ENCODE measurements at places on chromosomes 6 and 20.
A peak's percentile ranks its signal among the peaks of the same experiment; 100 is the strongest.

- peak; percentile 54 for DNase-seq
Measured at GRCh38 chr20:14928083-14928482, 590.7 kb upstream of the FLRT3 start.

DNA sequence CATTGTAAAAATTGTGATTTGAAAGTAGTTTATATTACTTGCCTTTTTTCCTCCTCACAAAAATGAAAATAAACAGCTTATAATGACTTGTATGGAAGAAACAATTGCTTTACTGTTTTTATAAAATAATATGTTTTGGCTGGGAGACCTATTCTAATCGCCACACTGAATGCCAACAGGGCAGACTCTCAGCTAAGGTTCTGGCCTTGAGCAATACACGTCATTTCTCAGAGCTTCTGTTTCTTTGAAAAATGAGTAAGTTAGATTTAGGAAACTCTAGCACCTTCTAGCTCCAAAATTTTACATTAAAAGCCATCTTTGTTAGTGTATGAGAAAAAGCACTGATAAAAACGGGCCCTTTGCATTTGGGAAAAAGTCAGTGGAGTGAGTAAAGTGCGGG is 166.6 kb downstream of the ARID1B start:
- no peak for DNase-seq

GRCh38 chr6:36329798-36330291 is 6.8 kb downstream of the BNIP5 start:
- no peak for DNase-seq

DNA sequence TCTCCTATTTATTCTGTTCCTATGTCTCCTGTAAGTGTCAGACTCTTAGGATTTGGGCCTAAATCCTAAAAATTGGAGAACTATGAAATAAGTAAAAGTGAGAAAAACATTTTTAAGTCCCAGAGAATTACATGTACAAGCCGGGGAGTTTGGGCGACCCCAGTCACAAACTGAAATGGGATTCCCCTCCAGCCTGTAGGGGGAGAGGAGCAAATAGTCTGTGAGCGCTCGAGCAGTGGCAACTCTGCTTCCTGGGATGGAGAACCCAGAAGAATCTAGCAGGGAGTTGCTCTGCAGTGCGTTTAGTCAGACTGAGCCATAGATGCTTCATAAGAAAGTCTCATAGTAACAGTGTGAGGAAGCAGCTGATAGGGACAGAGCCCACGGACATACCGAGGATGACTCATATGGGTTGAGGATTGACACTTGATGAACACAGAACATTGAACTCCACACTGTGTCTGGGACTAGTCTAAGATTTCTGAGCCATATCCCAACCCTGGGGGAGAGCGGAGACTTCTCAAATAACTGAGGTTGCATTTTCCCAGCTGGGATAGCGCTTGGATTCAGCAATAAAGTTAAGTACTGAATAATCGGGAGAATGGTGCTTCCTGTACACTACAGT is 437.2 kb downstream of the BCKDHB start:
- DNase-seq = peak; percentile 91

GRCh38 chr6:69881322-69882151 is 15.2 kb downstream of the COL19A1 start:
- no peak for DNase-seq

- no peak for DNase-seq
Measured at GRCh38 chr6:130309028-130309427, 56.8 kb upstream of the TMEM200A start.

DNA sequence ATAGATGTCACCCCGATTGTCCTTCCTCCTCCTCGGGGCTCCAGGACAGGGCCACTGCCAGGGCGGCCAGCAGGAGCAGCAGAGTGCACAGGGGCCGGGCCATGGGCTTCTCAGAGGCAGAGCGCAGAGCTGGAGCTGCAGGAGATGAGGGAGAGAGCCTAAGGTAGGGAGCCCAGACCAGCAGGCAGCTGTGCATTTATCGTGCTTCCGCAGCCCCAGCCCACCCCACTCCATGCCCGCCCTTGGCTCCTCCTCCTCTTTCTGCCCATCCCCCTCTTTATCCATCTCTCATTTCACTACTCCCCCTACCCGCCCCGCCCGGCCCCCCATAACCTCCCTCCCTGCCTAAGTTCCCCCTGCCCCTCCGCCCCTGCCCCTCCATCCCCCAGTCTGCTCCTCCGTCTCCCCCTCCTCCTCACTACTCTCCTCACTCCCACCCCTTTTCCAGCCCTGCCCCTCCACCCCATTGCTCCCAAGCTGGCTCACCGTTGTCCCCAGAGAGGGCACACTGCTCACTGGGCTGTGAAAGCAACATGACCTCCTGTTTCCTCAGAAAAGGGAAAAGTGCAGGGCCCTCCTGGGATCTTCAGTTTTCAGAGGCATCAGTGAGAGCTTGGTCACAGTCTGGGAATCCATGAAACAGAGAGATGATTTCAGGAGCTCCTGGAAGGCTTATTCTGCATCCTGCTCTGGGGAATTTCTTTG is 25.5 kb upstream of the CST1 start:
- DNase-seq = no peak

DNA sequence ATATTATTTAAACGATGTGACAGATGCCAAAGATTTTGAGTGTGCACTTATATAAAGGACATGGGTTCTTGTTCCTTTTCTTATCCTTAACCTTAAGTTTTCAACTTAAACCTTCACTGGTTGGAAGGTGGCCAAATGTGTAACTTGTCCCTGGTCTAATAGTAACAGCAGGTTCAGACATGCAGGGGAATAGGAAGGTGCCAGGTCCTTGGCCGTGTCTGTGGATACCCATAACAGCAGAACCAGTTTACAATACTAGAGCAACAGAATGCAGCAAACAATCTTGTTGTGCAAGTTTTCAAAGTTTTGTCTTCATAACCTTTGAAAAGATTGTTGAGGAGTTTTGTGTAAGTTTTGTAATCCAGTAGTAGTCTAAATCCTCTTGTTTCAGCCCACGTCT is 4.4 kb downstream of the MYB start:
- DNase-seq = no peak

DNA sequence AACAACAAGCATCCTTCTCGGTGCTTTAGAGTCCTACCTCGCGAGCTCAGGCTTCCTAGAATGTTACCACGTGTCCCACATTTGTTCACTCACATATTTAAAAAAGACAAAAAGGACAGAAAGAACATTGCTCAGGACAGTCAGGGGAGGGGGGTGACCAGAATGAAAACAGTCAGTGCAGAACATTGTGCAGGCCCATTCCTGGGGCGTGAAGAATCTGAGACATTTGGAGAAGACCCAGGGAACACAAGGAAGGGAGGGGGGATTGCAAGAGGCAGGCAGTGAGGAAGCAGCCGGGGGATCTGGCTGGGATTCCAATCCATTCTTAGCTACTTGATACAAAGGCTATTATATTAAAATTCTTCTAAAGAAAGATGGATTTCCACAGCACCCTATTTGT is 270.4 kb upstream of the CITED2 start:
- DNase-seq = peak; percentile 78

DNA sequence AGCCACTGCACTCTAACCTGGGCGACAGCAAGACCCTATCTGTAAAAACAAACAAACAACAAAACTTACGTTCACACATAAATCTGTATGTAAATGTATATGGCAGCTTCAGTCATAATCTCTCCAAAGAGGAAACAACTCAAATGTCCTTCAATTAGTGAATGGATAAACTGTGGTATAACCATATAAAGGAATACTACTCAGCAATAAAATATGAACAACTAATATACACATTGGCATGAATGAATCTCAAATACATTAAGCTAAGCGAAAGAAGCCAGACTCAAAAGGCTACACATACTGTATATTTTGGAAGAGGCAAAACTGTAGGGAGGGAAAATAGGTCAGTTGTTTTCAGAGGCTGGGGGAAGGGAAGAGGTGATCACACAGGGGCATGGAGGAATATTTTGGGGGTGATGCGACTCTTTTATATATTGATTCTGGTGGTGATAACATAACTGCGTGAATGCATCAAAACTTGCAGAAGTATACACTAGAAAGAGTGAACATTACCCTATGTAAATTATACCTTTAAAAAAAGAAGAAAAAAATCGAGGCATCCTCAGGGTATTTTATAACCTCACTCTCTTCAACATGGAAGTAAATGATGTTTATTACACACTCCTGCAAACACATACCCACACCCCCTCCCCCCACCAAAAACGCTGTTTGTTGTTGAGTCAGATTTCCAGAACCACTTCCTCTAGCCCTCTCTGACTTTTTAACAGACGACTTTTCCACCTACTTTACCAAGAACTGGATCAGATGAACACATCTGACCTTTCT is 115.2 kb upstream of the RNF24 start:
- DNase-seq = peak; percentile 83

DNA sequence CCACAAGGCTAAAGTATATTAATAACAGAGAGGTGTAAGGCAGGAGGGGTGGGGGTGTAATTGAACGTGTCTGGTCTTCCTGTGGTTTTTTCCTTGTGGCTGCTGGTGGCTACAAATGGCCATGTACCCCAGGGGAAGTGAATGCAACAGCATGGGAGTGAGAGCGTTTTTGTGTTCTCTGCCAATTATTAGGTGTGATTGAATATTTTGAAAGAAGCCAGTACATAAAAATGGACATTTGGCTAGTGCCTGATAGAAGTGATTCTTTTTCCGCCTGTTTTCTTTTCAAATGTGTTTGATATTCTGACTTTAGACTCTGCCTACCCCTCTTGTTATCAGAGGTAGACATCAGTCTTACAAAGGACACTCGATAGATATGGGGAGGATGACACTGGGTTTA is 141.3 kb downstream of the PRL start:
- no peak for DNase-seq

- DNase-seq = peak; percentile 34
Measured at GRCh38 chr20:45300961-45301360, 5.7 kb upstream of the RBPJL start.

DNA sequence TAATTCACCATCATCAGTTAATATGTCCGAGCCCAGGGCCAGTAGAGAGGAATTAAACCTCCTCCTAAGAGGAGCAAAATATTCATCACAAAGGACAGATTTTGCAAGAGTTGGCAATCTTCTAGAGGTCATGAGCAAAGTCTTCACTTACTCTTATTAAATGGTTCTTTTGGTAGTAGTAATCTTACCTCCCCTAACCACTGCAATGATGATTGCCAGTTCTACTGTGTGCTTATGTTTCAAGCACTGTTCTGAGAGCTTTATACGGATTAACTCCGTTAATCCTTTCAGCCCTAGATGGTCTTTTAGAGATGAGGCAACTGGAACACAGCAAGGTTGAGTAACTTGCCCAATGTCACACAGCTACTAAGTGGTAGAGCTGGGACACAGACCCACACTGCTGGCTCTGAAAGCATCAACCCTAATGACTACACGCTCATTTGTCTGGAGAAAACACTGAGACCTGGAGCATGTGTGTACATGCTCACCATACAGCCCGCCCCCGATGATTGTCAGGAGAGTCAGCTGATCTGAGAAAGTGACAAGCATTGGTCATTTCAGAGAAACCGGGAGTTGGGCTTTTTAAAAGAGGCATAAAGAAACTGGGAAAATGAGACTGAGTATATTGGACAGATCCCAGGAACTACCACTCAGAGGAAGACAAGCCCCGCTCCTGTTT is 276.0 kb downstream of the NRN1 start:
- peak; percentile 40 for DNase-seq

GRCh38 chr6:166775923-166776220 is 148.8 kb upstream of the RPS6KA2 start:
- DNase-seq = no peak

GRCh38 chr6:13075141-13075845 is 253.0 kb downstream of the TBC1D7 start:
- no peak for DNase-seq

- DNase-seq = no peak
Measured at GRCh38 chr6:45531999-45532595, 154.4 kb upstream of the SUPT3H start.

GRCh38 chr20:16541878-16542277 is 31.4 kb downstream of the KIF16B start:
- no peak for DNase-seq

DNA sequence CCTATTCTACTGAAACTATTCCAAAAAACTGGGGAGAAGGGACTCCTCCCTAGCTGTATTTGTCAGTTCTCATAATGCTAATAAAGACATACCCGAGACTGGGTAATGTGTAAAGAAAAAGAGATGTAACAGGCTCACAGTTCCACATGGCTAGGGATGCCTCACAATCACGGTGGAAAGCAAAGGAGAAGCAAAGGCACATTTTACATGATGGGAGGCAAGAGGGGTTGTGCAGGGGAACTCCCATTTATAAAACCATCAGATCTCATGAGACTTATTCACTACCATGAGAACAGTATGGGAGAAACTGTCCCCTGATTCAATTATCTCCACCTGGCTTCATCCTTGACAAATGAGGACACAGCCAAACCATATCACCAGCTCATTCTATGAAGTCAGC is 111.2 kb upstream of the RIPOR2 start:
- no peak for DNase-seq

- DNase-seq = no peak
Measured at GRCh38 chr20:49405062-49405683, 77.3 kb downstream of the KCNB1 start.

DNA sequence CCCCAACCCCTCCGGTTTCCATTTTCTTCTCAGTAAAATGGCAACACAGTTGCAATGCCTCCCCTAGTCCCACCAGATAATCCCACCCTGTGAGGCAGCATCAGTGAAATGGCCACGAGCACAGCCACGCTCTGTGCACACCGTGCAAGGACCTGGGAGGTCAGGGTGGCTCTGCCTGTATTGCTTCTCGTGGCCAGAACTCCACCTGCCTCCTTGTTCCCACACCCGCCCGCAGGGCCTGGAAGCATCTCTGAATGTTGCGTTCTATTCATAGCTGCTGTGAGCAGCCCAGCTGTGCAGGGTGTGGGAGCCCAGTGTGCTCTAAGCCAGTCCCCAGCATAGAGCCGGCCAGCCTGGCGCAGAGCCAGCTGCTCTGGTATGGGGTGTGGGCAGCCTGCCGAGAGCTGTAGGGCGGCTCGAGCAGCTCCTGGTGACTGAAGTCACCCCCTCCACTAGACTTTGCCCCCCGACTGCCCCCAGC is 161.1 kb downstream of the DLL1 start:
- no peak for DNase-seq

DNA sequence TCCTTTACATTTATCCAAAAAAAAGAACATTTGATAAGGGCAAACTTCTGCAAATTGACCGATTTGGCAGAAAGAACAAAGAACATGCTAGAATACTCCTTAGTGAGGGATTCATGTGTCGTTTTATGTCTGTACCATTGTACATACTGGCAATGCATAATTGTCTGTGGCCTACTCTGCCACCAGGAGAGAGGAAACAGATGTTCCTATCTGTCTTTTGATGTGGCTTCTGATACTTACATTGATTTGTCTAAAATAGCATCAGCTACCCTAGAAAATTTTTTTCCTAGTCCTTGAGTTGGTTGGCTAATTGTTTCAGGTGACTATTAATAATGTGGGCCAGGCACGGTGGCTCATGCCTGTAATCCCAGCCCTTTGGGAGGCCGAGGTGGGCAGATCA is 654.1 kb downstream of the KIF16B start:
- DNase-seq = no peak

GRCh38 chr6:81130061-81130460 is 622.4 kb downstream of the TENT5A start:
- DNase-seq = peak; percentile 11

- DNase-seq = no peak
Measured at GRCh38 chr6:68635412-68635705, 277 bp downstream of the ADGRB3 start.

- DNase-seq = no peak
Measured at GRCh38 chr6:89050697-89051096, 29.9 kb upstream of the PNRC1 start.
